Common myeloid progenitor, CD34-positive (primary cell): ENCODE measurements at places on chromosomes 1 and 21.

- peak; percentile 70 for DNase-seq
Observed at GRCh38 chr1:206608108-206608698, 4.1 kb downstream of the EIF2D start.

- no peak for DNase-seq
Observed at GRCh38 chr1:201724766-201725118, 104.2 kb upstream of the IPO9 start.

DNA sequence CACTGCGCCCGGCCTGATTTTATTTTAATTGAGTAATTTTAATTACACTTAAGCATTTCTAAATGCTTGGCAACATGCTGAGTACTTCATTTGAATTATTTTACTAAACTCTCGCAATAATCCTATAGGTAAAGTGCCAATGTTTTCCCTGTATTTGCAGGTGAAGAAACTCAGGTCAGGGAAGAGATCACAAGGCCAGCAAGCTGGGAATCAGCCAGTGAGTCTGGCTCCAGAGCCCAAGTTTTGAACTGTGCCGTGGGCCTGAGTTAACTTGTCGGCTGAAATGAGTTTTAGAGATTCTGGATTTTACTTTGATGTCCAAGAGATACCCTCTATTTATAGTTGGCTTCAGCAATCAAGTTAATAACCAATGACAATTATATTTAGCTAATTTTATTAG is 141.4 kb downstream of the CNIH3 start:
- DNase-seq: no peak

- DNase-seq: peak; percentile 19
Observed at GRCh38 chr21:31665397-31665796, 5.9 kb downstream of the SOD1 start.

DNA sequence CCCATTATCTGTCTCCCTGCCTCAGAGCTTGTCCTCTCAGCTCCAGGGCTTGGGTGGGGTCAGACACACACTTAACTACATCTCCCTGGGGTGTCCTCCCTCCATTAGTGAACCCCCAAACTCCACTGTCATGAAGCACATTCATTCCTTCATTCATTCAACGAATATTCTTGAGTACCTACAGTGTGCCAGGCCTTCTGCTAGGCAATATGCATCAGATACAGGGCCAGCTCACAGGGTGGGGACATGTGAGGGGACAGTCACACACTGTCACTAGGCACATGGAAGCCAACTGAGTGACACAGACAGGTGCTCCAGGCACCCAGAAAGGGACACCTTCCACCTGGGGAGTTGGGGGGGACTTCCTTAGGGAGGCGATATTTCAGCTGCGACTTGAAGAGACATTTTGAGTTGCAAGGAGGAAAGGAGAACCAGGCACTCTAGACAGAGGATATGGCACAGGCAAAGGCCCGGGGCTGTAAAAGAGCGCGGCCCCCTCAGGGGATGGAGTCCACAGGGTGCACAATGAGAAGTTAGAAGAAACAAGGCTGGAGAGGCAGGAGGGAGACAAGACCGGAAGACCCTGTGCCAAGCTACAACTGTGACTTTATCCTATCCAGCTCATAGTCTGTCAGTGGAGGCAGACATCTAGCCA is 8.7 kb upstream of the S100A8 start:
- DNase-seq: no peak

DNA sequence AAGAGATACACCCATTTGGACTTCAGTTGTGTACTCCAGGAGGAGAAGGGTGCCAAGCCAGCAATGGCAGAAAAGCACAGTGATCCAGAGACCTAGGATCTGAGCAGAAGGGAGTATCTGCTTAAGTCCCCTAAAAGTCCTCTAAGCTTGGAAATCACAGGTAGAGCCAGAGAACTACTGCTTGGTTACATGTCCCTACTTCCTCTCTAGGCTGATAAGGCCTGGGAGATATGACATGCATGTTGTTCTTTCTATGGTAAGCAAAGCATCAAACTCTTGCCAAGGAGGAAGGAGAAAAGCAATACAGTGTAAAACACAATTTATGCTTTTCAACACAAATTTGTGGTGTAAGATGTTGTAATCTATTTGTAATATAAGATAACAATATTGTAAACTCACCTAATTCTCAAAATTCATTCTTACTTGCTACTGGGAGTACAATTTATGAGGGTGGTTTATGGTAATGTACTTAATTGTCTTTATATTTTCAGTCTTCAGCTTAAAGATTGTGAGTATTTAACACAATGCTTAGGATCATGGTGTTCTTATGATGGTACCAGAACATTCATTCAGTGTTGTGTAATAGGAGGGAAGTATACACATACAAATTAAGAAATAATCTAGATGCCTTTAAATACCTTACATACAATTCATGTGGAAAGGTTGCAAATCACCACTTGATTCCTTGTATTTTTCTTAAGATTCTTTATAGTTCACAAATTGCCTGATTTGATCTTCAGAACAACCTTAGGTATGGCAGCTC is 49.1 kb upstream of the GNG12 start:
- DNase-seq: no peak

DNA sequence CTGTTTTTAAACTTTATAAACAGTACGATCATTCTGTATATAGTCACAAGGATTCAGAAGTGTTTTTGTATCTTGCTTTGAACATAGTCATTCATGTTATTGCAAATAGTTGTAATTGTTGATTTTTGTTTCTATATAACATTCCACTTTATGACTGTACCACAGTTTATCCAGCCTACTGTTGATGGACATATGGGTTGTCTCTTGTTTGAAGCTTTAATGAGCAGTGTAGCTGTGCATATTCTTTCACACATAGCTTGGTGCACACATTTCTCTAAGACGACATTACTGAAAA is 6.1 kb downstream of the CD101 start:
- DNase-seq: no peak

- DNase-seq: no peak
Observed at GRCh38 chr21:39480271-39480670, 28.5 kb downstream of the SH3BGR start.

- DNase-seq: no peak
Observed at GRCh38 chr1:209107535-209107934, 476.0 kb upstream of the CAMK1G start.

DNA sequence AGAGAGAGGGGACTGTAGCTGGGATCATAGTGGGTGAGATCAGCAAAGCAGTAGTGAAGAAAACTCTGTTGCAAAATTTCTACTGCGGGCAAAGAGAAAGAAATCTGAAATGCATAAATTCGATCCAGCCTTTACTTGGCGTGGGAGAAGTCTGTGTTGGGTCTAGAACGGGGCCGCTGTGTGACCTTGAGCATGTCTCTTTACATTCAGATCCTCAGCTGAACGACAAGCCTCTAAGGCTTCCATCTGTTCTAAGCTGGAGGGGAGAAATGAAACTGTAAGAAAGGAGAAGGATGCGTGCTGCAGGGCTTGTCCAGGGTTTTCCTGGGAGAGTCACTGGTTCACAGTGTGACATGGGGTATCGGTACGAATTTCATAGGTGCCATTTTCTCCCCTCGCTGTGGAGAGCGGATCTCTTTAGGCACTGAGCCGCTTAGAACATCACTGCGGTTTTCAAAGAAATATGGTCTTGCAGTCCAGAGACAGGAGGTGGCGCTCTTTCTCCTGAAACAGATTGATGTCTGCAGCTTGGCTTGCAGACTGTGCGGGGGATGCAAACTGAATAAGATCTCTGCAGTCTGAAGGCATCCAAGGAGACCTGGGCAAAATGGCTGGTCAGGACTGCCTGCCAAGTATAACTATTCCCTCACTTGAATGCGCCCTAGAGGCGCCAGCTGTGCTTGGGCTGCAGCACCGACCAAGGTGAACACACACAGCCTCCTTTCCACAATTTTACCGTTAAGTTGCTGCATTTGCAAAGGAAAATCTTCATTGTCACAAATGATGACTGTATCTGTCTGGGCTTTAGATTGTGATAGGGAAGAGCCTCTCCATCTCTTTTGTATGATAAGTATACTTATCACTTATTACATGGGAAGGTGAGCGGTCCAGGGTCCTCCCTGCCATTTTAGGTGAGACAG is 104.1 kb downstream of the XCL2 start:
- peak; percentile 90 for DNase-seq

GRCh38 chr1:172626845-172627244 is 32.1 kb upstream of the FASLG start:
- DNase-seq: no peak

DNA sequence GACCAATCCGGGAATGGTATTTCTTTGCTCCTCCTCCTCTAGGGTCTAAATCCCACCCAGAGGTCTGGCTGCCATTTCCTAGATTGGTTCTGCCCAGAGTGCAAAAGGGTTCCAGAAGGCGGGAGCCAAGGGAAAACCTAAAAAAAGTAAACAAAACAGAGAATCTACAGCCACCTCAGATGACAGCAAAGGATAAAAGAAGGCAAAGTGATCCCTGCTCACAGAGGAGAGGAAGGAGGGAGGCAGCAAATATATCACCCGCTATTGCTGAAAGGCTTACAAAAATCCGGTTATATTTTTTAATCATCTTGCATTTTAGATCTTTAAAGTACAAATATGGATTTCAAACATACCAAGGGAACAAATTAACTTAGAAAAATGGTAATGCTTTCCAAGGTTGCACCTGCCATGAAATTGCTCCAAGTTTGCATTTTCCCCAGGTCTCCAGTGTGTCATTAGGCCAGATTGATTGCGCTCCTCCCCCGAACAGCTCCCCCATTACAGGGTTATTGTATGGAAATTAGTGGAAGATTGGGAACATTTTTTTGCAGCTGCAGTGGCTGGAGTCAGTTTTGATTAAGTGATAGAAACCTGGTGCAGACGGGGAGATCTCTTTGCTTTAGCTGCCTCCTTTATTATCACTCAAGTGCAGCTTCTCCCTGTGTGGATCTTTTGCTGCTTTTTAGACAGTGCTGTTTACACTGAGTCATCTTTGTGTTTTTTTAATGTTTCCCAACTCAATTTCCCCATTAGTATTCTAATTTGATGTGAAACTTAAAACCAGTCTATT is 280.5 kb upstream of the CAMK1G start:
- no peak for DNase-seq

- DNase-seq: no peak
Observed at GRCh38 chr1:237012788-237013383, 8.6 kb upstream of the MT1HL1 start.

- DNase-seq: no peak
Observed at GRCh38 chr1:237181743-237182317, 139.8 kb downstream of the RYR2 start.

GRCh38 chr1:61056573-61057439 is 25.6 kb upstream of the NFIA start:
- DNase-seq: peak; percentile 79

GRCh38 chr1:64867266-64867665 is 99.1 kb downstream of the JAK1 start:
- DNase-seq: no peak

DNA sequence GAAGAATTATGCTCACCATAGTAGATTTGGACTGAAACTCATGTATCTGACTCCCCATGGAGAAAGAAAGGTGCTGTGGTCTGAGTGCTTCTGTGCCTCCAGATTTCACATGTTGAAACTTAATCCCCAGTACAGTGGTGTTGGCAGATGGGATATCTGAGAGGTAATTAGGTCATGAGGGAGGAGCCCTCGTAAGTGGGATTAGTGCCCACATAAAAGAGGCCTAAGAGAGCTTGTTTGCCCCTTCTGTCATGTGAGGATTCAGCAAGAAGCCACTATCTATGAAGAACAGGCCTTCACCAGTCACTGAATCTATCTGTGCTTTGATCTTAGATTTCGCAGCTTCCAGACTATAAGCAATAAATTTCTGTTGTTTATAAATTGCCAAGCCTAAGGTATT is 150.1 kb downstream of the PLPP3 start:
- no peak for DNase-seq

GRCh38 chr1:4301007-4301406 is 353.4 kb upstream of the AJAP1 start:
- no peak for DNase-seq

- DNase-seq: peak; percentile 68
Observed at GRCh38 chr1:40630488-40631223, 34.8 kb downstream of the RIMS3 start.

DNA sequence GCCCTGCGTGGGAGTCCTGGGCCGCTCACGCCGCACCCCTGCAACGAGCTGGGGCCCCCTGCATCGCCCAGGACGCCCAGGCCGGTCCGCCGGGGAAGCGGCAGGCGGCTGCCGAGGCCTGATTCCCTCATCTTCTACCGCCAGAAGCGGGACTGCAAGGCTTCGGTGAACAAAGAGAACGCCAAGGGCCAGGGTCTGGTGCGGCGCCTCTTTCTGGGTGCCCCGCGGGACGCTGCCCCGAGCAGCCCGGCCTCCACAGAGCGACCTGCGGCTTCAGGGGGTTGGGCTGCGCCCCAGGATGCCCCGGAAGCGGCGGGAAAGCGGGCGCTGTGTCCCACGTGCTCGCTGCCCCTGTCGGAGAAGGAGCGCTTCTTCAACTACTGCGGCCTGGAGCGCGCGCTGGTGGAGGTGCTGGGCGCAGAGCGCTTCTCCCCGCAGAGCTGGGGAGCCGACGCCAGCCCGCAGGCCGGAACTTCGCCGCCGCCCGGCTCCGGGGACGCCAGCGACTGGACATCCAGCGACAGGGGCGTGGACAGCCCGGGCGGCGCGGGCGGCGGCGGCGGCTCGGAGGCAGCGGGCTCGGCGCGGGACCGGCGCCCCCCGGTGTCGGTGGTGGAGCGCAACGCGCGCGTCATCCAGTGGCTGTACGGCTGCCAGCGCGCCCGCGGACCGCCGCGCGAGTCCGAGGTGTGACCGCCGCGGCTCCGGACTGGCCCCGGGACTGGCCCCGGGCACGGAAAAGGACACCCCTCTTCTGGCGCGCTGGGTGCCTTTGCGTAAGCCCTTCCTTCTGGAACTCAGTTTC is 2.7 kb downstream of the FAM110D start:
- peak; percentile 48 for DNase-seq

- no peak for DNase-seq
Observed at GRCh38 chr1:7695497-7696117, 75.5 kb upstream of the VAMP3 start.

DNA sequence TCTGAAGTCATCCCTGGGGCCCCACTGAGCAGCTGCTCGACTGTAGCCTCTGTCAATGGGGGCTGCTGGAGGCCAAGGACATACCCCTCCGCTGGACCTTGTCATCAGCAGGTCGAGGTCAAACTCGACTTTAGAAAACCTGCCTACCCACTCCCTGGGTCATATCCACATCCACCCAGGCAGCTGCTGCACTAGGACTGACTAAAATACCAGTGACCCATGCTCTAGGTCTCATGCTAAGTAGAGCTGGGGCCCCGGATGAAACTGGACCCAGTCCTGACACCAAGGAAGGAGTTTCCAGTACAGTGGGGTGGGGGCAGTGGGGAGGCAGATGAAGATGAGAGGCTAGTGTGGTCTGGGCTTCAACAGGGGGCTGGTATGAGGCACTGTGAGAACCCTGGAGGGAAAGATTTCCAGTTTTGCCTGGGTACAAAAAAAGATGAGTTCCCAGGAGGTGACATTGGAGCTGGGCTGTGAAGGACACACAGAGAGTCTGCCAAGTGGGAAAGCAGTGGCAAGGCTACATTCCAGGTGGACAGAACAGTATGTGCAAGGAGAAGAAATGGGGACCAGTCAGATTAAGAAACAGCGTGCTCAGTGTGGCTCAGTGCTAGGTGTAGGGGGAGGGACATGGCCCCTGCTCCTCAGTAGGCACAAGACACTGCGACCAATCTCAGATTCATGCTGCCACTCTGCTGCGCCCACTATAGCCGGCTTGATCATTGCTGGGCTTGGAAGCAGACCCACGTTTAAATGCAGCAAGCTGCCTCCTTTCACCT is 12.4 kb downstream of the SLC2A1 start:
- no peak for DNase-seq
